ENCODE measurements at places on chromosomes 7 and 10.
A peak's percentile ranks its signal among the peaks of the same experiment; 100 is the strongest.

DNA sequence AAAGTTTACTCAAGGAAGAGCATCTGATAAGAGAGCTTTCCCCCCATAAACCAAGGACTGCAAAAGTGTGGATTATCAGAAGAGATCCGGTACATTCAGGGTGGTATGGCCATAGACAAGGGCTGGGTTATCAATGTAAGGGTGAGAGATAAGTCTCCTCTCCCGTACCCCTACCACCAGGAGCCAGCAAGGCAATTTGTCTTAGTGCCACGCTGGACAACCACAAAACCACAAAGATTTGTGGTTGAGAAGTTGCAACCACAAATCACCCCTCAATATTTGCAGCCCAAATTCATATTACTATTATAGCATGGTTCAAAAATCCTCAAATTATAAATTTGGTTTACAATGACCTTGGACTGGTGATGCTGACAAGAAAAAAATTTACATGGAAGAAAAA, 2.3 kb upstream of the ZSCAN25 start:
- DNase-seq = no peak

- DNase-seq = no peak
These were observed 133.9 kb upstream of the TPK1 start for GRCh38 chr7:144969787-144970186.

- peak; percentile 35 for DNase-seq
These were observed 132.4 kb downstream of the TSPAN12 start for GRCh38 chr7:120725376-120726039.

DNA sequence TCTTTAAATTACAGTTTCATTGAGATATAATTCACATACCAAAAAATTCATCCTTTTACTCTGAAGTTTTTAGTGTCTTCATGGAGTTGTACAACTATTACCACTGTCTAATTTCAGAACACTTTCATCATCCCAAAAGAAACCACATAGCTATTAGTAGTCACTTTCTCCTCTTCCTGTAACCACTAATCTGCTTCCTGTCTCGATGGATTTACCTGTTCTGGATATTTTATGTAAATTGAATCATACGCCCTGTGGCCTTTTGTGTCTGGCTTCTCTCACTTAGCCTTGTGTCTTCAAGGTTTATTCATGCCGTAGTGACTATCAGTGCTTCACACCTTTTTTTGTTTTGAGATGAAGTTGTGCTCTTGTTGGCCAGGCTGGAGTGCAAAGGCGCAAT, 135.5 kb downstream of the DOCK1 start:
- no peak for DNase-seq

GRCh38 chr10:100021322-100021721, 11.6 kb upstream of the DNMBP start:
- DNase-seq = no peak

- no peak for DNase-seq
These were observed 150.9 kb downstream of the CPED1 start for GRCh38 chr7:121139427-121139826.

- no peak for DNase-seq
These were observed 319.2 kb downstream of the DPP6 start for GRCh38 chr7:154371424-154371823.

DNA sequence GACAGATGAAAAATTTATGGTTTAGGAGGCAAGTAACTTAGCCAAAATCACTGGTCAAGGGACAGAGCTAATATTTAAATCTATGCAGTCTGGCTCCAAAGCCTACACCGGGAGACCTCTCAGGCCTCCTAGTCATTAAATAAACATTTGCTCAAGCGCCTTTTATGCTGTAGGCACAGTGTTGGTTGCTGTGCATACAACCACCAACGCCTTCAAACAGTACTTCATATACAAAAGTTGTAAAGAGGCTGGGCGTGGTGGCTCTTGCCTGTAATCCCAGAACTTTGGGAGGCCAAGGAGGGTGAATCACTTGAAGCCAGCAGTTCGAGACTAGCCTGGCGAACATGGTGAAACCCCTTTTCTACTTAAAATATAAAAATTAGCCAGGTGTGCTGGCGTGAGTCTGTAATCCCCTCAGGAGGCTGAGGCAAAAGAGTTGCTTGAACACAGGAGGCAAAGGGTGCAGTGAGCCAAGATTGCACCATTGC, 159.8 kb downstream of the MAGI2 start:
- no peak for DNase-seq

DNA sequence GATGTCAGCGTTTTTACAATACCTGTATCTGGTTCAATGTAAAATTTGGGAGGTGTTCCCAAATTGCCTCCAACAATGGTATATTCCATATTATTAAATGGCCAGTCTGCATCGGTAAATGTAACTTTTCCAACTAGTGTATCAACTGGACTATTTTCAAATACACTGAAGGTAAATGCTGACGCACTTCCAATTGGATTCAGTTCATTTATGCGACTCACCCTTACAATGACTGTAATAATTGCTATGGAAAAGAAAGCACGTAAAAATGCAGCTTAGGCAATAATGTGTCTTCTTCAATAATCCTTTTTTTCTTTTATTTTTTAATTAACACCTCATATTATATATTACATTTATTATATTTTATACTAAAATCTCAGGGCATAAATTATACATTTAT, 209.1 kb downstream of the HGF start:
- DNase-seq = no peak

GRCh38 chr7:155342313-155342712, 44.6 kb downstream of the INSIG1 start:
- no peak for DNase-seq

- no peak for DNase-seq
These were observed 67.9 kb upstream of the SMNDC1 start for GRCh38 chr10:110372656-110373055.

DNA sequence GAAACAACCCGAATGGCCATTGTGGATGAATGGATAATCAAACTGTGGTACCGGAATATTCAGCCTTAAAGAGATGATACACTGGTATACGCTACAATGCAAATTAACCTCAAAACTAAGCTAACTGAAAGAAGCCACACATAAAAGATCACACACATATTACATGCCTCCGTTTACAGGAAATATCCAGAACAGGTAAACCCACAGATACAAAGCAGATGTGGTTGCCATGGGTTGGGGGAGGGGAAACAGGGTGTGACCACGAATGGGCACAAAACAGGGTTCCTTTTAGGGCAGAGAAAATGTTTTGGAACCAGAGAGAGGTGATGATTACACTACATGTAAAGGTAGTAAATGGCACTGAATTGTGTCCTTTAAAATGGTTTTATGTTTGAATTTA, 16.6 kb downstream of the ESYT2 start:
- no peak for DNase-seq

GRCh38 chr10:32175629-32176028, 119.4 kb upstream of the KIF5B start:
- no peak for DNase-seq

- DNase-seq = no peak
These were observed 143.1 kb downstream of the DYNC2I1 start for GRCh38 chr7:158999496-158999895.

DNA sequence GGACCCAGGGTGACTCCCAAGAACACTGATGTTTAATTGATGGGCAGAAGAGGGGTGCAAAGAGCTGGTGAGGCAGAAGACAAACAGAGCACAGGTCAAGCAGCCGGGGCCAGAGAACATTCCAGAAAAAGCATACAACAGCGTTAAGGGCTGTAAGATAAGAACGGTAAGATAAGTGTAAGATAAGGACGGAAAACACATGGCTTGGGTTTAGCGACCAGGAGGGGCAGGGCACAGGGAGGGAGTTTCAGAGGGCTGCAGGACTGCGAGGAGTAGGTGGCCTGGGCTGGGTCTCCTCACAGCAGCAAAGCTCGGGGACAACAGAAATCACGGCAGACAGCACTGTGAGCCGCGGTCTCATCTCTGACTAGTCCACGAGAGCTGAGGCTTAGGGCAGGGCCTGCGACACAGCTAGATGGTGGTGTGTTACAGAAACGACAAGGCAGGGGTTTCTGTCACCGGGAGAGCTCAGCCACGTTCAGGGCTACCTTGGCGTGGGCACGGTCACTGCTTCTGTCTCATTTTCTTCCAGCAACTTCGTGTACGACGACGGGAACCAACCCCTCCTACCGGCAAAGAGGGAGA, 24.6 kb downstream of the BRI3 start:
- DNase-seq = no peak

GRCh38 chr7:22166928-22167327, 190.0 kb downstream of the RAPGEF5 start:
- no peak for DNase-seq

GRCh38 chr7:6250364-6250833, 22.0 kb downstream of the CYTH3 start:
- DNase-seq = no peak
